ENCODE measurements at places on chromosomes 3 and 15.
A peak's percentile ranks its signal among the peaks of the same experiment; 100 is the strongest.

- no peak for DNase-seq
These were observed 644.5 kb upstream of the GRM7 start for GRCh38 chr3:6216135-6217026.

- no peak for DNase-seq
These were observed 159.5 kb downstream of the RPLP1 start for GRCh38 chr15:69612112-69612511.

DNA sequence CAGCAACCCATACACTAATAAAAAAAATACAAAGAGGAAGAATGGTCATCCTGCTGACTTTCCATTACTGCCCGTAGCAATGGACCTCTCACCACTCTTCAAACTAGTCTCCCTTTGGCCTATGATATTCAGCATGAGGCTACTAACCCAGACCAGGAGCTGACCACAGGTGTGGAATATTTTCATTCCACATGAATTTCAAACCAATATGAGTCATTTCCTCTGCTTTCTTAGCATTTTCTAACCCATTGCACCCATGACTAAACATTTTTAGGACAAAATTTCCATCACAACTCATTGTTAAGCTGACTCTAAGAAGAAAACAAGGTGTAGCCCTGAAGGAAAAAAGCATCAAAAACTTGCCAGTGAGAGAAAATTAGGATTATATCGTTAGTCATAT, 34.0 kb upstream of the ZPLD1 start:
- no peak for DNase-seq

GRCh38 chr3:52829906-52830463, 487 bp downstream of the ITIH4 start:
- DNase-seq: no peak

- no peak for DNase-seq
These were observed 2.2 kb downstream of the SCAANT1 start for GRCh38 chr3:63910001-63910400.

DNA sequence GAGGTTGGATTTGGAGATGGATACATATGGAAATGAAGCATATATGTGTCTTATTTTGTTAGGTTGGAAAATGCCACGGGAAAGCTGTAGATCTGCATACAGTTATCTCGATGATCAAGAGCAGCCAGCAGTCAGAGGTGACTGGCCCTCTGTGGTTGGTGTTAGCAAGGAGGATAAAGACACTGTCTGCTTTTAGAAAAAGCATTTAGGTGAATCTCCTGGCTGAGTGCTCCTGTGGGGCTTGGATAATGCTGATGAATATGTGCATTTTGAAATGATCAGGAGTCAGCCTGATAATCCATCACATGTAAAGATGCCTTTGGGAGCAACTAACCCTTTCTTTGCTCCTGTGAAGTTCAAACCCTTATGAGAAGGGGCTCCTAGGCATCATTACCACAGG, 24.9 kb upstream of the GLCE start:
- DNase-seq: no peak

DNA sequence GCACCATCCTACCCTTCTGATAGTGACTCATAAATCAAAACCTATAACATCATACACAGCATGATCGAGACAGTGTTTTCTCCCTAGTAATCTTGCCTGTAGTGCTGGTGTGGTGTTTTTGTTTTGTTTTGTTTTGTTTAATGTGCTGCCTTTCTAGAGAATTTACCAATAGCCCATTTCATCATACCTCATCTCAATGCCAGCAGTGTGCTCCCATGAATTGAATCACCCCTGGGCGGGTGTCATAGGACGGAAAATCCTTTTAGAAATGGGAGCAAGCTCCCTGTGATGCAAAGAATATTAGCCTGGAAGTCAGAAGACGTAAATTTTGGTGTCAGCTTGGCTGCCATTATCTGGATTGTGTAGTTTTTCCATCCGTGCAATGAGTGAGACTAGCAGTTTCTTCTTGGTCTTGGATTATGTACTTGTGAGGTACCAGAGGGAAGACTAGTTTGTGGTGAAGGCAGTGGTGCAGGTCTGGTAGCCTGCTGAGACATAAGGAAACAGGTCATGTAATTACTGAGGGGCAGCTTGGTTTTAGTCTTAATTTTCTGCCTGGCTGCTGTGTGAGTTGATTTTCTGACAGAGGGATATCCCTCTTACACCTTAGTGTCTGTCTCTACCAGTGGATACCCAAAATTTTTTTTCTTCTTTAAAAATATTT, 29.9 kb downstream of the IGSF10 start:
- DNase-seq: no peak

- DNase-seq: peak; percentile 2
These were observed 280.3 kb downstream of the ZPLD1 start for GRCh38 chr3:102715030-102715697.

- no peak for DNase-seq
These were observed 6.8 kb upstream of the ONECUT1 start for GRCh38 chr15:52796753-52797520.

GRCh38 chr3:75220932-75221331, 443.2 kb upstream of the FRG2C start:
- no peak for DNase-seq

- DNase-seq: no peak
These were observed 284.2 kb upstream of the ATP11B start for GRCh38 chr3:182508919-182509711.

DNA sequence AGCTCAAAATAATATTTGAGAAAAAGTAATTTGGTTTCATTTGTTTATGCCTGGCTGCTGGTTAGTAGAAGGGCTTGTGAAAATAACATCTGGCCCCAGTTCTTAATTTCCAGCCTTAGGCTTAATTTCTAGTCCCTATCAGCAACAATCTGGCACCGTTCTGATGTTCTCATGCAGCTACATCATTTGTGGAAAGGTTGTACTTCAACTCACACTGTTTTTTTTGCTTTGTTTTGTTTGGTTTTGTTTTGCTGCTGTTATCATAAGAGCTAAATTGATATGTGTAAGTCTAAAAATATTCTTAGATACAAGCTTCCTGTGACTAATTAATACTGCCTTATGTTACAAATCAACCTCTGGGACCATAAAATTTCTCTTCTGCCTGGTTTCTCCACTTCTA, 8.9 kb downstream of the CPA3 start:
- no peak for DNase-seq

DNA sequence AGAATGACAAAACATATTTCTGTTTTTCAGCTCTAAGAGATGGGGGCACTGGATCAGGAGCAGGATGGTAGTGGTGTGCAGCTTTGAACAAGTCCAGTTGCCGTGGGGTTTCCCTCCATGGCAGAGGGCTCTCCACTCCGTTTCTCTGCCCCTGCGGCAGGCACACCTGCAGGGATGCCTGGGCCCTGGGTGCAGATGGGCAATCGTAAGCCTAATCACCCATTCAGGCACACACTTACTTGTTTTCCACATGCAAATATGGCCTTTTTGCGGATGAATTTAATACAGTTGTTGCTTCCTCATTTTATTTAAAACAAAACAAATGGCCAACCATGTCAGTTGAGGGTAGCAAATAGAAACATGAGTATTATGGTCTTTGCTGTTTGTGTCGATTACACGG, 85.1 kb downstream of the LPP start:
- DNase-seq: no peak

- no peak for DNase-seq
These were observed 19.3 kb downstream of the DUOX1 start for GRCh38 chr15:45149060-45149459.

DNA sequence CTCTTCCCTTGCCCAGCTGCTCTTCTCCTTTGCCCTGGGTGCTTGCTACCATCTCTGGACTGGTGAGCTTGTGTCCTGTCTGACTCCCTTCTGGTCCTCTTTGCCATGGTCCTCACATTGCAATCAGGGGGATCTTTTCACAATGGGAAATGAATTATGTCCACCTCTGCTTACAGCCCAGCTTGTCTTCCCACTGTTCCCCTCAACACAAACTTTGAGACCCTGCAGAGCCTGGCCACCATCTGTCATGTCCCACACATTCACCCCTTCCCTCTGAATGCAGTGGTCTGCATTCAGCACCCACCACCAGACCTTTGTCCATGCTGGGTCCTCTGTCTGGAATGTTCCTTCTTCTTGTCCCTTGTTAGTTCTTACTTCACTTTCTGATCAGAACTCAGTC, 100.5 kb downstream of the ABHD5 start:
- no peak for DNase-seq

GRCh38 chr3:50658416-50658815, 16.3 kb upstream of the DOCK3 start:
- DNase-seq: no peak

- DNase-seq: no peak
These were observed 23.2 kb downstream of the SPTBN5 start for GRCh38 chr15:41870689-41871081.

- DNase-seq: no peak
These were observed 14.6 kb downstream of the HDC start for GRCh38 chr15:50250760-50251394.

DNA sequence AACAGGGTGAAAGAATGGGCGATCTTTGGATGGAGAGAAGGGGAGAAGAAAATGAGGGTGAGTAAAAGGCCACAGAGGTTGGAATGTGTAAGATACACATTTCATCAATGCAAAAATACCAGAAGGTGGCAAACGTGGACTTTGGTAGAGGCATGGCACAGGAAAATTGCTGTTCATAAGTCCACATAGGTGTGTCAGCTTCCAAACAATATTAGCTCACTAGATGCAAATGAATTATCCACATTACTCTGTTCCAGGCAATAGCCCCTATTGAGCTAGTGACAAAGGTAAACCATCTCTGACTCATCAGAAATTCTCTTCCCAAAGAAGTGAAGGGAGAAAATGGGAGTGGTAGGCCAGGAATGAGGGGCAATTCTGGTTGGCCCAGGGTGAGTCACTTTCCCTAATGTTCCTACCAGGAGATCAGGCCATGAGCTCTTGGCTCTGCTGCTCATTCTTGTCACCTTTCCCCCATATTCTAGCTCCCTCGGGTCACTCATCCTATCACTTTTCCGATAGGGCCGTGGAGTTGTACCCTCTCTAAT, 19.9 kb downstream of the ACKR2 start:
- DNase-seq: no peak

- DNase-seq: no peak
These were observed 1413.8 kb downstream of the SI start for GRCh38 chr3:163664466-163664865.

DNA sequence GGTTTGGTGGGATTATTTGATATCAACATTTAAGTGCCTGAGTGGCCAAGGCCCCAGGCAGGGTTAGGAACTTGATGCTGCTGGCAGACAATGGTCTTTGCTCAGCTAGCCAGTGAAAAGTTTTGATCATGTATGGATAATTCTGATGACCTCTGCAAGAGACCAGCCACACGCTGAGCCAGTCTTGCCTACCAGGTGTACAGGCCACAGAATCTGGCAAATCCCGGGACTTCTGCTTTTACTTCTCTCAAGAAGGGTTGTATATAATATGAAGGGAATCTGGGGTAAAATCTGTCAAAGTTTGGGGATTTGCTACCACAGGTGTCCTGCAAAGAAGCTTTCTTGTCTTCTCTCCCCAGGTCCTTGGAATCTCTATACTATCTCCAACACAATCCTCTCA, 331.4 kb upstream of the GOLIM4 start:
- DNase-seq: no peak

- no peak for DNase-seq
These were observed 41.9 kb downstream of the NMD3 start for GRCh38 chr3:161263057-161263456.
